Stimulated activated CD4-positive, alpha-beta T cell treated with anti-CD3 and anti-CD28 coated beads, Interleukin-1b, Interleukin-23, amount 100 ng/mL, for 48 hours (primary cell): ENCODE measurements at places on chromosomes 6 and 20.

DNA sequence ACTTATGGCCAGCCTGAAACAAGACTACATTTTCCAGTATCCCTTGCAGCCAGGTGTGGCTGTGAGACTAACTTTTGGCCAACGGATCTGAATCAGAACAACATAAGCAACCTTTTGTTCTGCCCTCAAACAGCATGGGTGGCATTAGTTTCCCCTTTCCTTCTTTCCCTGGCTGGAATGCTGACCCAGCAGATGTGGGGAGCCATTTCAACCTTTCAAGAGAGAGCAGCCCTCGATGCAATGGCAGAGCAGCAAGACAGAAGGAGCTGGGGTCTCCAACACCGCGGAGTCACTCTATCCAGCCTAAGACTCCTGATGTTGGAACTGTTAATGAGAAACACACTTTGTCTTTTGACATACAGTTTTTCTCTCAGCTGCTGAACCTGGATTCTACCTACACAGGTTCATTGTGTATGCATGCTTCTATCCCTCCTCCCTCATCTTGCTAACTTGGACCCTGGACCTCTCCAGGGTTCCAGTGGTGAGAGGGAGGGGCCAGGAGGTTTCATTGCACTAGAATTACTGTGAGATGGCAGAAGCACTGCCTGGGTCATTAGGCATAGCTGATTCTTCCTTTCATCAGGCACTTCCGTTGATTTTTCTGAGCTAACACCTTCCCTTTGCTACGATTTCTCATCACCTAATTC, 28.8 kb upstream of the DDR1 start:
- no peak for DNase-seq

DNA sequence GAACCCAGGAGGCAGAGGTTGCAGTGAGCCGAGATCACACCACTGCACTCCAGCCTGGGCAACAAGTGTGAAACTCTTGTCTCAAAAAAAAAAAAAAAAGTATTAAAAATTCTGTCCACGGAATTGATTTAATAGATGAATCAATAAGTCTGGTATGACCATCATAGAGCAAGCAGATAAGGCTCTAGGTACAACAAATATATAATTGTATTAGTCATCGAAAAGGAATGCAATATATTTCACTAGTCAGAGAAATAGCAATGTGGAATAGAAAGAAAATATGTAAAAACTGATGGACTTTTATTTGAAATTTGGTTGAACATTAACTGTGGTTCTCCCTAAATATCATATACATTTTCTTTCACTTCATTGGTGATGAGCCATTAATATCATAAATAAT, 476.8 kb upstream of the AGPAT4 start:
- no peak for DNase-seq

GRCh38 chr6:34022250-34022872, 123.5 kb downstream of the GRM4 start:
- DNase-seq, result no peak

- no peak for DNase-seq
Observed at GRCh38 chr6:125940247-125941041, 16.1 kb upstream of the HINT3 start.

DNA sequence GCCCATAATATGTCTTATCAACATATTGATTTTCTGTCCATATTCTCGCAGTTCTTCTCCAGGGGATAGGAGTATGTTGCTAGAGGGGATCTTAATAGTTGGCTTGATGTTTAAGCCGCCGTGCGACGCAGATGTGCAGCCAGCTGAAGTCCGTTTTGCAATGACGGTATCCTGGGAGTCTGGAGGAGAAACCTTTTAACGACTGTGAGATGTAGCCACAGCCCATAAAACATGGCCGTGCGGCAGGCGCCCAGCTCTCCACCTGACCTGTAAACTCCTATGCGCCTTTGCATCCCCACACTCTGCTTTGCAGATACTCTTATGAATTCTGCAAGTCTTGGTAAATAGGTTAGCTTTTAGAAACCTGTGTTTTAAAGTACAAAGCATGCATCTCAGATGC, 36.9 kb downstream of the BMP6 start:
- no peak for DNase-seq

DNA sequence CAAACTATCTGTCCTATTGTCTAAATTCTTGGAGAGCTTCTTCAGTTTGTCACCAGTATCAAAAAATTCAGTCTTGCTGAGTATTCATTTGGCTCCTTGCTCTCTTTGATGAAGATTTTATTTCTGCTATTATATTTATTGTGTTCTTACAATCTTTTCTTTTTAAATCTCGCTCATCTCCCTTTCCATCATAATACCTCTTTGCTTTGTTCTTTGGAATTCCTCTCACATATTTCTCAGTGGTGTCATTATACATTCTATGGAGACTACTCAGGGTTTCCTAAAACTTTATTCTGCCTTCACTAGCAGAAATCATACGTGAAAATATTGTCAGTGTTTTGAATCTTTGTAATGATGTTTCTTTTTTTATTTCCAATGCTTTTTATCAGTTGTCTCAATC, 445.2 kb upstream of the ID4 start:
- no peak for DNase-seq

GRCh38 chr6:100913400-100914276, 32.5 kb upstream of the ASCC3 start:
- no peak for DNase-seq

DNA sequence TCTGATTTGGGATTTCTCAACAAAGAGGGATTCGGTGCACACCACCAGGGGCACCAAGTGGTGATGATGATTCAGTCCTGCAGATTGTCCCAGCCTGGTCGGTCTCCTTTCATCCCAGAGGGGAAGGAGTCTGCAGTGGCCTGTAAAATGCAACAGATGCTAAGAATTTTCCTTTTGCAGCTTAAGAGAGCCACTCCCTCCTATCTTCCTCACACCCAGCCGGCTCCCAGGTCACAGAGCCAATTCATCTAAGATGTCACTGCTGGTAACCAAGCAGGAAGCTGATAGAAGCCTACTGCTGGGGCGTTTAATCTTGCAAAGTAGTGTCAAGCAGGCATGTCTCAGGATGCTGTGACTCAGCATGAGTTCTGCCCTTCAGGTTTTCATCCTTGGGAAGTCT, 203.8 kb upstream of the LRFN2 start:
- DNase-seq, result no peak

DNA sequence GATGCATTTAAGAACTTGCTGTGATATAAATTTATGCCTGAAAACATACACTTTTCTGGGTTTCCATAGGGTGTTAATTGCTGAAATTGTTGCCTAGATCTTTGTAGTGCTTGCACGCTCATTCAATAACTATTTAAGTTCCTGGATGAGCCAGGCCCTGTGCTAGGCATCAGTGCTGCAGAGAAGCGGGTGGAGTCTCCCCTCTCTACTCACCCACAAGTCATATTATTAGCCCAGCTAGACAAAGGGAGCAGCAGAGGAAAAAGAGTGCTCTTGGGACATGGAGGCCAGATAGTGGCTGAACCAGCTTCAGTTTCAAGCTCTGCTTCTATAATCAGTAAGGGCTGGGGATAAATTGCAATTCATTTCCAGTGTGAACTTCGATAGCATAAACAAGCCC, 329.1 kb downstream of the TFAP2B start:
- no peak for DNase-seq

DNA sequence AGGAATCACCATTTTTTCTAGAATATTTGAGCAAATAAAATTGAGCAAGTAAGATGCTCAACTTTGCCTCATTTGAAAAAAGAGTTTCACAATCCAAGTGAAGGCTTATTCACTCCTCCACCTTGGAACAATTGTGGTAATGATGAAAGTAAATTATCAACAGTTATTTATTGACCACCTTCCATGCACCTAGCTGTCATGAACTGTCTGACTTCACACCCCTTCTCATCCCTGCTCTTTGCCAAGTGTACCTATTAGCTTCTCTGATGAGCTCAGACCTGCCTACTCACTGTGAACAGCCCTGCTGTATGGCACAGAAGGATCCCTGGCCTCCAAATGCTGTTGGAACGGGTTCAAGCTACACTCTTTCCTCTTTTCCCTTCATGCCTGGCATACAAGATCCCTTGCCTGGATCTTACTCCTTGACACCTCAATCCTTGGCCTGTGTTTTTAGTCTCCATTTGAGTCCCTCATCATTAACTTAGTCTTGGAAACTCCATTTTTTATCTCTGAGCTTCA, 99.0 kb upstream of the PREP start:
- no peak for DNase-seq

DNA sequence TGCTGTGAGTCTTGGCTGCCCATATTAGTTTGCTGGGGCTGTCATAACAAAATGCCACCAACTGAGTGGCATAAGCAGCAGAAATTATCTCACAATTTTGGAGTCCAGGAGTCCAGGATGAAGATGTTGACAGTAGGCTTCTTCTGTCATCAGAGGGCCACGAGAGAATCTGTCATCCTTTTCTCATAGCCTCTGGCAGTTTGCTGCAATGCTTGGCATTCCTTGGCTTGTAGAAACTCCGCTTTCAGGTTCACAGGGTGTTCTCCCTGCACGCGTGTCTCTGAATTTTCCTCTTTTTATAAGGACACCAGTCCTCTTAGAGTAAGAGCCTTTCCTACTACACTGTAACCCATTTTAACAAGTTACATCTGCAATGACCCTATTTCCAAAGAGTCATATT, 838.4 kb downstream of the TFAP2A start:
- DNase-seq, result no peak

DNA sequence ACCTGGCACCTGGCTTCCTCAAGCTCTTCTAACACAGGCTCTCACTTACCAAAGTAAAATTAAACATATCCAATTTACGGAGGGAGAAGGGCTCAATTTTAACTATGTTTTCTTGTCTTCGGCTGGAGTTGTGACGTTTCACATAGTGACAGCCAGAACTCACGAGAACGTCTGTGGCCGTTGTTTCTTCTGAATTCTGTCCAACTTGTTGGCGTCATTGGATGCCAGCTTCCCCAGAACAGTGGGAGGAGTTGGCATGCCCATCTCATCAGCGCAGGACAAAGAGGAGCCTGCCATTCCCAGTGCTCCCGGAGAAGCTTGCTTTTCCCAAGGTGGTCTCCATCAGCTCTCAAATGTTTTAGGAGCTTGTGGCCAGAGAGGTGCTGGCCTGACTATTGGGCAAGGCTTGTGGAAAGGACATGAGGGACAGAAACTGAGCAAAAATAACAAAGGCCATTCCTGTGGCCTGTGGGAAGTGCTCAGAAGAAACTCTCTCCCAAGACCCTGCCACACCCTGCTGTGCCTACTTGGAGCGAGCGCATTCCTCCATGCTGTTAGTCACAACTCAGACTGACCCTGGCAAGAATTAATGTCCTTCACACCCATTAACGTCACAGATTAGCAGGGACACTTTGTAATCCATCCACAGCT, 265.4 kb upstream of the CDH4 start:
- DNase-seq, result no peak

DNA sequence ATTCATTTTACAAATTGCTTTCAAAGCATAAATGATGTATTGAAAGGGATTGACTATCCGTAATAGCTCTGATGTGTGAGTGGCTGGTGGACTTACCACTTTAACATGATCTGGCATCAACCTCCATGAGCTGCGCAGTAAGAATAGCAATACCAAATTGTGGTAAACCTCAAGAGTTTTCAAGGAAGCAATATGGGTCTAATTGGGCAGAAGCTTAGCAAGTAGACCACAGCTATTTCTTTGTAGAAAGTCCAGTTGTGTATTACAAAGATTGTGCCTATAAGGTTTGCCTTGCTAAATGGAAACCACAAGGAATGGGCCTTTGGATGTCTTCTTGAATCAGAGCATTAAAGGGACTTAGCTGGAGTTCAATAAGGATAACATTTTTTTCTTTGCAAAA, 736.6 kb downstream of the KIF16B start:
- DNase-seq, result no peak

DNA sequence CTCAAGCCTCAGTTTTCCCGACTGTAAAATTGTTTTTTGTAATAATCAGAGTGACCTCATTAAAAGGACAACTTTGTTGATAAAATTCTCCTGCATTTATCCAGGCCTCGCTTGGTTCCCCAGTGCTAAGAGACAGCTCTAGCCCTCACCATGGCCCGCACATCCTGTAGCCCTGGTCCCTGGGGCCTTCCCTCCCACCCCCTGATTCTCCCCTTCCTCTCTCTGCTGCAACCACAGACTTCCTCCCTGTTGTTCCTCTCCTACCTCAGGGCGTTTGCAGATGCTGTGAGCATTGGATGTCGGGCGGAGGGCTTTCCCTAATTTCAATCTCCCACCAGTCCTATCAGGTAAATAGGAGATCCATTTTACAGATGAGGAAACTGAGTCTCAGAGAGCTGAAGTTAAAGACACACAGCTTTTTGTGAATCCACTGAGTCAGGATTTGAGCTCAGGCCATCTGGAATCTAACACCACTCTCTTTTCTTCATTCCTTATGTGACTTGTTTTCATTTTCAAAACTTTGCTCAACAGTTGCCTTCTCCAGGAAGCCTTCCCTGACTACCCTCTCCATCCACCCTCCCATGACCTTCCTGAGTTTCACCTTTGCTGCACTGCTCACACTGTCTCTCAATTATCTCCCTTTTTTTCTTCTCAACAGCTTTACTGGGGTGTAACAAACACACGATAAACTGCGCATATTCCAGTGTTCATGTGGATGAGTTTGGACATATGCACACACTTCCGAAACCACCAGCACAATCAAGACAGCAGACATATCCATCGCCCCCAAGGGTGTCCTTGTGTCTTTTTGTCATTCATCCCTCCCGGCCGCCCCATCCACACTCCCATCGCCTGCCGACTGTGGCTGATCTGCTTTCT, 107.1 kb downstream of the CEBPB start:
- no peak for DNase-seq

GRCh38 chr6:88919032-88919431, 44.4 kb downstream of the RNGTT start:
- DNase-seq, result no peak

DNA sequence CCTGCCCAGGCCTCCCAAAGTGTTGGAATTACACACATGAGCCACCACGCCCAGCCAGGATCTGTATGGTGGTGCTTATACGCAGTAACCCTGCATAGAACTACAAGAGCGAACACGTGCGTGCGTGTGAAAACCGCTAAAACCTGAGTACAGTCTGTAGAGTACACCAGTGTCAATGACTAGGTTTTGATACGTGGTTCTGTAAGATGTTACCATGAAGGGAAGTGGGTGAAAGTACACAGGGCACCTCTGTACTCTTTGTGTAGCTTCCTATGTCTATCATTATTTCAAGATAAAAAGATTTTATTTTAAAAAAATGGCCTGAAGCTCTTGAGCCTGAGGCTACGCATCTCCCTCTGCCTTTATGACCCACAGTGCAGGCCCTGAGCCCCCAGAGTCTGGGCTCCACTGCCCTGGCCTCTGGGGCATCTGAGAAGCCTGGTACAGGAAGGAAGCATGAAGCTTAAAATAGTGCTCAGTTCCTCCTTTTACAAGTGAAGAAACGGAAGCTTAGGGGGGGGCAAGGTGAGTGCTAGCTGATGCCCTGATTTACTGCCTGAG, 21.6 kb downstream of the LY86 start:
- DNase-seq, result no peak

- DNase-seq, result no peak
Observed at GRCh38 chr20:46814366-46815232, 80.0 kb upstream of the EYA2 start.

- no peak for DNase-seq
Observed at GRCh38 chr20:22836211-22836610, 198.9 kb upstream of the SSTR4 start.

GRCh38 chr6:16057446-16057845, 71.4 kb upstream of the MYLIP start:
- DNase-seq, result no peak
